CD4-positive, alpha-beta T cell treated with Interferon alpha-2 for 1 hour (primary cell): ENCODE measurements at places on chromosomes 7 and 10.

DNA sequence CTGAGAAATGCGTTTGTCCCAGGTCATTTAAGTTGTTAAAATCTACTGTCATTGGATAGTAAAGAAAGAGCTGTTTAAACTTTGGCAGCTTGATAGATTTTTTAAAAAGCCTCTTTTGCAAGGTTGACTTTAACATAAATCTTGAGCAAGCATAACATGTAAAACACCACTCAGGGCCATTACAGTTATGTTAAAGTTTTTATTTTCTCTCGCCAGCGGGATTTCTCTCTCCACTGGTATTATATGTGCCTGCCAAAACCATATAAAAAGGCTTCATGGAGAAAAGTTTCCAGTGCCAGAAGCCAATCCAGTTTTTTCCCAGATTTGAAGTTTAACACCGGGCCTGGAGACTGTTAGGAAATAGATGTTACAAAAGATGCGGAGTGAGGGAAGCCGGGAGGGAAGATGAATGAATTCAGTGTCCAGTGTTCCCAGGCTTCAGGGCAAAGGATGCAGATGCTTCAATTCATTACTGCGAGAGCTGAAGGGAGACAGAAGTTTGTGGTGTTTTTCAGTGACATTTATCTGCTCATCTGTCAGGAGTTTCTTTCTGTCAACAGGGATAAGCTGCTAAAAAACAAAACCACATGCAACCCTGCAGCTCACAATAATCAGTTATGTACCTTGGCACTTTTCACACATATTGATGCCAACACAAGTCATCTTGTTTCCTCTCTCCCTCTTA, 155.5 kb downstream of the SPAG6 start:
- no peak for DNase-seq

DNA sequence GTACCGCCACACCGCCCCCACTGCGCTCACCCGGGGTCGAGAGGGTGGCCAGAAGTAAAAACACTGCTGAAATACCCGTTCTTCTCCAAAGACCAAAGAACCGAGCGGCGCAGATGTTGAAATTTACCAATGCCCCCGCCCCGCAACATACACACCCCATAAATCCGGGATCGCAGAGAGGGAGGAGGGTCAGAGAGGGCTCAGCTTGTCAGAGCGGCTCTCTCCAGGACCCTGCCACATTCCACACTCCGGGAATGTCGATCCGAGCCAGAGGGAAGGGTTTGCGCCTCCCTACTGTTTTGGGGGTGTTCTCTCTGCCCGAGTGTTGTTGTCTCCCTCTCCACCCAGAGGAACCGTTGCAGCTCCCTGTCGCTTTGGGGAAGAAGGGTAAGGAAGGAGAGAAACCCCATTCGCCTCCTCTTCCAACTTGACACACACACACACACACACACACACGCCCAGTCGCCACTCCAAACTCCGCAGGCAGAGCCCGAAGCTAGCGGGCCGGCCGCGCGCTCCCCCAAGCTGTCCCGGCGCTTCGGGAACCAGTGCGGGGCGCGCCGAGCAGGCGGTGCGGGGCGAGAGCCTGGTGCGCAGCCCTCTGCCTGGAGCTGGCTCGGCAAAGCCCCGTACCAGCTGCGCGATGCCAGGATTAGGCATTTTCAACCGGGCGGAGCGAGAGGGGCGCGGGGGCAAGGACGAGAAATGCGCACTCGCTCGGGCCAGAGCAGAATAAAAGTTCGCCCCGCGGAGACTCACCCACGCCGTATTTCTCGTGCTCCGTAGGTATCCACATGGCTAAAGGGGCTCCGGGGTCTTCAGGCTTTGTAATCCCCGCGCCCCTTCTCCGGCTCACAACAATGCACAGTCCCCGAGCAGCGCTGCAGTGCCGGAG, 609 bp downstream of the DOCK4 start:
- peak; percentile 16 for DNase-seq

DNA sequence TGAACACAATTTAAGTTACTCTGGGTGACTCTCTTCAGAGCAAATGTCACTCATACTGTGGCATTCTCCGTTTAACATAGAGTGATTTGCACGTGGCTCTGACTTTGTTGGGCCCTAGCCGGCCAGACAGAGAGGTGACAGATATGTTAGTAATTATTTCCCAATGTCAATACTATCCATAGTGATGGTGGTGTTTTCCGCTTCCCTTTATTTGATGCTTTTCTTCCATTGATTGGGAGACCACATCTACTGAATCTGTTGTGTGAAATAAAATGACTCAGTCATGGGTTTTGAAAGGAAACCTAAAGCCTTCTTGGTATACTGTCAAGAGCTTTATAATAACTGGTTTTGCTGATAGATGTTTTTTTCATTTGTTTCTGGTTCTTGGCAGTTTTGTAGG, 7.4 kb downstream of the AVL9 start:
- no peak for DNase-seq

DNA sequence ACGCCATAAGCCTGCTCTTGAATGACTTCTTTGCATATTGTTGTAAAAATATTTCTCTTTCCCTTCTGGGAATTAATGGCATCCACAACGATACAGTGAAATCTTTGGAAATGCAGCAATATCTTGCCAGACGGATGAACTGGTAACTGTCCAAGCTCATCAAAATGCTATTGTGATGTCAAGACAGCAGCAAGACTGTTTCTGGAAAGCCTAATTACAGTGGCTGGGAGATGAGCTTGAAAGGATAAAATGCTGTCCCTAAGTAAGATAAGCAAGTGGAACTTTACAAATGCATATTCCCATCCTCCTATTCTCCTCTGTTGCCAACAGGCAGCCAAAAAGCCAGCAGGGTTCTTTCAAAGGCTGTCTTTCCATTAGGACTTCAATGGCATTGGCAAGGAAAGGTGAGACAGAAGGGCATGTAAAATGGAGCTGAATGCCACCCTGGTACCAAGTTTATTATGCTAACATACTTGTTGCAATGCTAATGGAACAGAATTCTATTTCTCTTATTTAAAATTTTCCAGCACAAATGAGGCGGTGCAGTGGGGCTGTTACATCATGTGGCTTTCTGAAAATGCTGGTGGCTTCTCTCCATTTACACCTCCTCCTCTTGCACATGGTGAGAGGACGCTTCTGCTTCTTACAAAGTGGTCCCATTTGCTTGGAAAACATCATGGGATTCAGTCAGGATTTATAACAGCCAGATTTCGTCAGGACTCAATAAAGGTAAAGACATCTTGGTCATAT, 178.3 kb upstream of the PTER start:
- no peak for DNase-seq

- DNase-seq, result no peak
These were observed 72.5 kb downstream of the DNAJB9 start for GRCh38 chr7:108642126-108642525.

- DNase-seq, result no peak
These were observed 162.0 kb upstream of the FAM13C start for GRCh38 chr10:59524348-59524747.

DNA sequence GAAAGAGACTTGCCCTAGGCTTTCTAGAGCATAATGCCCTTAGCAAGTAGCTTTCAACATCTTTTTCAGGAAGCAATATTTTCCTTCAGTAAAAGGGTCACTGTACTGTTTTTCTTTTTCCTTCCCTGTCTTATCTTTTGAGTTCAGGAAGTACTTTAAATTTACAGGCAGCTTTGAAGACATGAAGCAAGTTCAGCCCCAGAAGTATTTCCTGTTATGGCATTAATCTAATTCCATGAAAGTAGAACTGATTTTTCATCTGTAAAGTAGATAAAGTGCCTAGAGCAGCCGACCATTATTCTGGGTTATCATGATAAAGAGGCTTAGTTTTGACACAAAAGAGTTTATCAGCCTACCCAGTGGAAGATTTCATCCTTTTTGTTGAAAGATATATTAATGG, 288.2 kb downstream of the ADK start:
- no peak for DNase-seq

GRCh38 chr7:55308186-55308929, 56.8 kb upstream of the LANCL2 start:
- DNase-seq, result no peak

- DNase-seq, result no peak
These were observed 58.9 kb upstream of the SEMA3C start for GRCh38 chr7:80977751-80978150.

- no peak for DNase-seq
These were observed 29.4 kb upstream of the CCNJ start for GRCh38 chr10:96013956-96014355.

DNA sequence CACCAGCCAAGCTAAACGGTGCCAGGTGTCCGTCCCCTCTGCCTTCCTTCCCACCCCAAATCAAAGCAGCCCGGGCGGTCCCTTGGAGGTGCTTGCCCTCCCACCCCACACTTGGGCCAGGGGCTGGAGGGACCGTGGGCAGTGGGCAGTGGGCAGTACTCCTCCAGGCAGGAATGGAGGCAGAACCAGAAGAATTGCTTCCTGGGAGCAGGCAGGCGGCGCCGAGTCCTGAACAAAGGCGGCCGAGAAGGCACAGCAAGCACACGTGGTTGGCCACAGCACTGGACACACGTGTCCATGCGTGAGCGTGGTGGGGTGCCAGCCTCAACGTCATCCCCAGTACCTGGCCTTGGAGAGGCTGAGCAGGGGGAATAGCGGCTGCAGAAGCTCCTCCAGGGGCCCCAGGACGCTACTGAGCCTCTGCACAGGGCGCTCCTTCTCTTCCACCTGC, 48.4 kb upstream of the NKX6-2 start:
- no peak for DNase-seq
